ENCODE measurements at places on chromosomes 2 and 18.

DNA sequence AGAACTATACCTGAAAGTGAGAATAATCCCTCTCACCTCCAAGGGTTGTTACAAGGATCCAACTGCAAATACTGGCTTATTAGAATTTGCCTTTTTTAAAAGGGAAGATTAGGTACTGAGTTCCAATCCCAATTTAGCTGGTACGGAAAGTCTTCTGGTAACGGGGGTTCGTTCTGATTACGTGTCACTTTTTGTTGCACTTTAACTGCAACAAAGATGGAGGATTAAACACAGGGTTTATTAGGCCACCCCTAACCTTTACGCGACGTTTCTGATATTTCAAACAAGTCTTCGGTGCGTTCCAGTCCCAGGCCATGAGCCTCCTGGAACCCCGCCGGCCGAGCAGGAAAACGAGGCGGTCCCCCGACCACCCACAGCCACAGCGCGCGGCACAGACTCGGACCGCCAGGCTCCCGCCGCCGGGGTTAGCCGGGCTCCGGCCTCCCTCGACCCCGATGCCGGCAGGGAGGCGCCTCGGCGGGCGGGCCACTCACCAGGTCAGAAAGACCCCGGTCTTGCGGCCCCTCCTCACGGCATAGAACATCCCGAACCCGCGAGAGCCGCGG, 411 bp downstream of the RNASEH1 start:
- no peak for DNase-seq

GRCh38 chr2:24768601-24769000, 24.6 kb downstream of the PTRHD1 start:
- no peak for DNase-seq

DNA sequence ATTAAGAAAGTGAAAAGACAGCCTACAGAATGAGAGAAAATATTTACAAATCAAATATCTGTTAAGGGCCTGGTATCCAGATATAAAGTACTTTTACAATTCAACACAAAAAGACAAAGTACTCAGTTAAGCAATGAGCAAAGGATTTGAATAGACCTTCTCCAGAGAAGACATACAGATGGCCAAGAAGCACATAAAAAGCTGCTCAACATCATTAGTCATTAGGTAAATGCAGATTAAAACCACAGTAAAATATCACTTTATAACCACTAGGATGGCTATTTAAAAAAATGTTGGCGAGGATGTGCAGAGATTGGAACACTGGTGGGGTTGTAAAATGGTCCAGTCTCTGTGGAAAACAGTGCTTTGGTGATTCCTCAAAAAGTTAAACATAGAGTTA, 38.9 kb downstream of the RAB31 start:
- DNase-seq: no peak

- DNase-seq: no peak
These were observed 27.6 kb downstream of the NCK2 start for GRCh38 chr2:105772362-105772761.

GRCh38 chr18:70426818-70427217, 138.0 kb downstream of the SOCS6 start:
- DNase-seq: no peak

DNA sequence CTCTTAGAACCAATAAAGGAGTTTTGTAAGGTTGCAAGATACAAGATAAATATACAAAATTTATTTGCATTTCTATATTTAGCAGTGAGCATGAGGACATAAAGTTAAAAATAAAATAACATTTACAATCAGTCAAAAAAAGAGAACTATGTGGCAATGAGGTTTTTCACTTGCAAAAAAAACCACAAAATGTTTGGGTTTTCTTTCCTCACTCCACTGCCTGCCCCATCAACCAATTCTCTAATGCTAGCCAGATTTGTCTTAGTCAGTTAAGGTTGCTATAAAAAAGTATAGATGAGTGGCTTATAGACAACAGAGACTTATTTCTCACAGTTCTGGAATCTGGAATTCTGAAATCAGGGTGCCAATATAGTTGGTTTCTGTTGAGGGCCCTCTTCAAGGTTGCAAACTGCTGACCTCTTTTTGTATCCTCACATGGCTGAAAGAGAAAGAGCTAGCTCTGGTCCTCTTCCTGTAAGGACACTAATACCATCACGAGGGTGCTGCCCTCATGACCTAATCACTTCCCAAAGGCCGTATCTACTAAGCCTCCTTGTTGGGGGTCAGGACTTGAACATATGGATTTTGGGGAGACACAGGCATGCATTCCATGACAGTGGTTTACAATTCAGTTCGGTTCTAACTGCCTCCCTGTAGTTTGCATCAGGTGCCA, 566.2 kb downstream of the GALR1 start:
- no peak for DNase-seq

DNA sequence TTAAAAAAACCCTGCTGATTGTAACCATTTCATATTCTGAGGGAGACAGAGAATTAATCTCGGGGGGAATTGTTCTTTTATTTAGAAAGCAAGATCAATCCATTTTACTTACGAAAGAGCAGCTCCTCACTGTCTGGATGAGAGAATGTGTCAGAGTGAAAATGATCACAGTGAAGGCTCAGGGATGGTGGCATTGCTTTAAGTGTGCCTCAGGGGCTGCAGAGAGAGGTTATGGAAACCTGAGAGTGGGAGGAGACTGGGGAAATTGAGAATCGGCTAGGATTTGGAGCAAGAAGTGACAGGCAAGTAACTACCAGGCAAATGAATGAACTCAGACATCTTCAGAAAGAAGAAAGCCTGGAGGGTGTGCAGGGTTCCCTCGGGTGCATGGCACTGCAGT, 34.2 kb downstream of the MRPL35 start:
- DNase-seq: no peak

- peak; percentile 30 for DNase-seq
These were observed 193.8 kb upstream of the RND3 start for GRCh38 chr2:150681120-150681804.

- DNase-seq: no peak
These were observed 79.9 kb downstream of the HNRNPLL start for GRCh38 chr2:38522754-38523349.

GRCh38 chr2:173572848-173573247, 218.2 kb downstream of the CDCA7 start:
- DNase-seq: no peak

DNA sequence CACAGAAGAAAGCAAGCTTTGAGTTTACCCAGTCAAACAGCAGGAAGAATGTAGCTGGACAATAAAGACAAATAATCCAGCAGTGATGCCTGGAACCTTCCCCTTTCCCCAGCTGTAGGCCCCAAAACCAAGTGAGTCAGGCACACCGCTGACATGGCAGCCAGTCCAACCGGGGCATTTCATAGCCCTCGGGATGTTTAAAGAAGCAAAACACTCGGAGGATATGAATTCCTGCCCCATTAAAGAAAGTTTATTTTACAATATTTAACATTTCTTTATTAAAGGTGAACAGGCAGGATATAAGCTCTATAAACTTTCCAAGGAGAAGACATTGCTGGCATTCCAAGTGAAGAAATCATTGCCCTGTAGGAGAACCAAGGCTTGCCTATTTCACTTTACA, 507.6 kb upstream of the TNP1 start:
- DNase-seq: no peak

DNA sequence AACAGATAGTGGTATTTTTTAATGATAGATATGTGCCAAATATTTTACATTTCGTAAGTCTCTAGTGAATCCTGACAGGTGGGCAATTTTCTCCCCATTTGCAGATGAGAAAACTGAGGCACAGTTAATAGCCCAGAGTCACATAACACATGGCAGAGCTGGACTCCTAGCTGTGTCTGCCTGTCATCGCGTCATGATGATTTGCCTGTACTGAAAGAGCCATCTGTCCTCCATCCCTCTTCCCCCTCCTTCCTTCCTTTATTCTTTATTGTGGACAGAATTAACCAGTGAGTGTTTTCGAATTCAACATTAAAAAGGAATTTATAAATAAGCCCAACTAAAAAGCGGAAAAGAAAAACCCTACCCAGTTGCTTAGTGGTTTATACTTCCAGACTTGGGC, 3.2 kb downstream of the DNAJB2 start:
- no peak for DNase-seq

DNA sequence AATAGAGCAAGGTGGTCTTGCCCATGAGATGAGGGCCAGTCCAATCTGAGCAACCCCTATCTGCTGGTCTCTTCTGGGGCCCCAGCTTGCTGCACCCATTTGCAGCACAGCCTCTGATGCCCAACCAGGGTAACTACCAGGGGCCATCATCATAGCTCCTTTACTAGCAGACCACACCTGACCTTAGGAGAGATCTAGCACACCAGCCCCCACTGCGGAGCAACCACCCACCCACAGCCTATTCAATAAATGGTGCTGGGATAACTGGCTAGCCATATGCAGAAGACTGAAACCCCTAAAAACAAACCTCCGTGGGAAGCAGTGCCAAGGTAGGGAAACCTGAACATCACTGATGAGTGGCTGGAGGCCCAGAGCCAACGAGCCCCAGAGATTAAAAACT, 196.1 kb upstream of the RBBP8 start:
- no peak for DNase-seq

DNA sequence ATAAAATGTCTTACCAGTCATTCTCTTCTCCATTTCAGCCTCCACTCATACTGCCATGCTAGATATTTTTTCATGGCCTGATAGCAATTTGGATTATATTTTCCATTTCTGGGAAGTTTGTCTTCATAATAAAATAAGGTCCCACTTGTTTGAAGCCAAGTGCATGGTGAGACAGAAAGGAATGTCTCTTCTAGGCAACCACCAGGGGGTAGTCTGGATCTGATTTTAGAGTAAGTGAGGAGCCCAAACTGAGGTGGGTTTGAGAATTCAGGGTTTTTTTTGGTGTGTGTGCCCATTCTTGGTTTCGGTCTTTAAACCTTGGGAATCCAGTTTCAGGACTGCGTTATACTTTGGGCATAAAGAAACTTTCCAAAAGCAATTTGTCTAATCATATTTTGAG, 315.5 kb downstream of the RPRM start:
- DNase-seq: no peak

DNA sequence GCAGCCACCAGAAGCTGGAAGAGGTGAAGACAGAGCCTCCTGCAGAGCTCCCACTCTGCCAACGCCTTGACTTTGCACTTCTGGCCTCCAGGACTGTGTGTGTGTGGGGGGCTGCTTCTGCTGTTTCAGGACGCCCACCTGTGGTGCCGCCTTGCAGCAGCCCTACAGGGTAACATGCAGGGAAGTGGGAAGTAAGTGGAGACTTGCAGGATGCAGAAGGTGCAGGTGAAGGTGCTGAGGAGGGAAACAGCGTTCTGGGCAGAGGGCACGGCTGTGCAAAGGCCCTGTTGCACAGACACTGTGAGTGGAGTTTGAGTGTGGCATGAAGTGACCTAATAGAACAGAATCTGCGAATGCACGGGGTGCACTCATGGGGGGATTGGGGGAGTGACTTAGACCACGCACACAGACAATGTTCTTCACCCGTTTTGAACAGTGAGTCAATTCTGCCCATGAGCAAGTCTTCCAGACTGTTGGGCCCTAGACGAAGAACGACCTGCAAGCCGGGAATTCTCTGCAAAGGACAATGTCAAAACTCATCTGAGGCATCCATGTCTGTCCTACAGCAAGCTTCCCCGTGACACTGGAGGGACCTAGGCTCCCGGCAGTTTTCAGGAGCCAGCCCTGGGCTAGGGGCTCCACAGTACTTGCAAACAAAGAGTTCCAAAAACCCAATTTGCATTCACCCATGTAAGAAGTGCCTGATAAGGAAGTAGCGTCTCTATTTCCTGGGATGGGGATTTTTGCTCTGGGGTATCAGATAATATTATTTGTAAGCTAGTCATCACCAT, 19.0 kb downstream of the MBP start:
- DNase-seq: no peak

DNA sequence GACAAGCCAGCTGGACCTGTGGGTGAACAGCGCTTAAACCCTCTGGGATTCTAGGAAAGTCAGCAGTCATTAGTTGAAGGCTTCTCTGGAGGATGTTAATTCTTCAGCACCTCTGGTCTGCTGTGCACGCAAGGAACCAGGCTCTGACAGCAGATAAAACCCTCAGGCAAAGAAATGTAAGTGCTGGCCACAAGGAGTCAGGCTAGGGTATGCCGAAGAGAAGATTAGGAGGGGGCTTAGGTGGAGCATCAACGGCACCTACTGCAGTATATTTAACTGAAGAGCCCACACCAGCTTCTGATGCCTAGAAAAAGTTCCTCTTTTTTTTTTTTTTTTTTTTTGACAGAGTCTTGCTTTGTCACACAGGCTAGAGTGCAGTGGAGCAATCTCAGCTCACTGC, 304.2 kb upstream of the MC4R start:
- DNase-seq: no peak
